ENCODE measurements at places on chromosomes 2 and 18.

DNA sequence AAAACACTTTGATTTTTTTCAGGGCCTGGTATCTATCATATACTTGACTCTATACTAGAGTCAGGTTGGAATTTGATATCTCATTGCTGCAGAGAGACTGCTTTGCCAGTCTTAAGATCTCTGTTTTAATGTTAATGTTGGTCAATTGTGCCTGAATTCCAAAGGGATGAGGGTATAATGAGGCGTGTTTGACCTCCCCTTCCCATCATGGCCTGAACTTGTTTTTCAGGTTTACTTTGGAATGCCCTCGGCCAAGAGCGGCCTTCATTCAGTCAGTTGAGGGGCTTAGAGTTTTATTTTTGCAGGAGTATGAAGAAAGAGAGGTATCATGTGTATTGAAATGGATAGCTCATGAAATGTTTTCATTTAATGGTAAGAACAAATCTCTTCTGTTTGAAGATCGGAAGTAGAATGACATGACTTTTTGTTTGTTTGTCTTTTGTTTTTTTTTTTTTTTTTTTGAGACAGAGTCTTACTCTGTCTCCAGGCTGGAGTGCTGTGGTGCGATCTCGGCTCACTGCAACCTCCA is 119.0 kb downstream of the KIAA1328 start:
- no peak for DNase-seq

DNA sequence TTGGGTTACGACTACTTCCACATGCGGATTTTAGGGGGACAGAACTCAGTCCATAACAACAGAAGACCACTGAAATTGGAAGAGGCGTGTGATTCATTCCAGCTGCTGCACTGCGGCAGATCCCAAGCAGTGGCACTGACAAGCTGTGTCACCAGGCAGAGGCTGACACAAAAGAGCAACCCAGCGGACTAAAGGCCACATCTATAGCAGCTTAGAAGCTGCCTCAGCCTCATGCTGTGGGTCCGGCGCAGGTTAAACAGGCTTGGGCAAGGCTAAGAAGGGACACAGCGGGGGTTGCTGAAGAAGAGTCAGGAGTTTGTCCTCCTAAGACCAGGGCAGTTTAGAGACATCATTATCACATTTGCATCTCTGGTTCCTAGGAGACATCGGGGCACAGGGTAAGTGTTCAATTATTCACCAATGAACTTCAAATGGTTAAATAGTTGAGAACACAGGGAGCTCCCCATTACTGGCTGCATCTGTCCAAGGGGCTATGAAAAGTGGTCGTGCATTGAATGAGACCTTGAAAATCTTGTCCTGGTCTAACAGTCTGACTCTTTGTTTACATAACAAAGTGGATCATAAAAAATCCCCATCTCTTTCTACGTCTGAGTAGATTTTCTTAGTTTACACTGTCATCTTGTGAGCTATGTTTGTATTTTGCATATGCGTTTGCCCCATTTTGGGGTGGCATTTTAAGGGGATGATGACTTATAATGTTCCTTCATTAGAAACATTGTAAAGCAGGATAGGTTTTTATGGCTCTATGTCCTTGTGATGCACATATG is 162.3 kb upstream of the TRIB2 start:
- DNase-seq = no peak

- no peak for DNase-seq
Observed at GRCh38 chr2:230925879-230926765, 1.1 kb upstream of the GPR55 start.

DNA sequence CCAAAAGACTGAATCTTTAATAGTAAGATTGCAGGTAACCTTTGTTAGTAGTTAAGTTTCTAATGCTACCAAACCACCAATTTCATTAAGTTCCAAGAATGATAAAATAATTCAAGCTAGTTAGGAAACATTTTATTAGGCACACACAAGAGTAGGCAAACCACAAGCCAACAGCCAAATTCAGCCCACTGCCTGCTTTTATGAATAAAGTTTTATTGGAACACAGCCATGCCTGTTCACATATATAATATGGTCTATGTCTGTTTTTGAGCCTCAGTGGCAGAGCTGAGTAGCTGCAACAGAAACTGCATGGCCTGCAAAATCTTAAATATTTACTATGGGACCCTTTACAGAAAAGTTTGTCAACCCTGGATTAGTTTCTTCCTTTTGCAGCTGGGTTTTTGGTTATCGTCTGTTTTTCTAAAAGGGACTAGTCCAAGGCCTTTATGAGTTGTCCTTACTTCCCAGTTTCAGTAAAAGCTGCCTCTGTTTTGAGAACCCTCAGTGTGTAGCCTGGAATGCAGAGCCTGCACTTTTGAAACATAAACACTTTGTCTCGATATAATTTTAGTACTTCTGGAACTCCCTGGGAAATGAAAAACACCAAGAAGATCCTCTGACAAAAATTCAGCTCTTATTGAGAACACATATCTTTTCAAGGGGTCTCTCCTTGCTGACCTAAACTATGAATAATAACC is 39.1 kb downstream of the FRZB start:
- DNase-seq = no peak

- no peak for DNase-seq
Observed at GRCh38 chr2:127887082-127887775, 1.5 kb upstream of the AMMECR1L start.

- no peak for DNase-seq
Observed at GRCh38 chr2:230346921-230347533, 20.0 kb downstream of the SP140L start.

- DNase-seq = no peak
Observed at GRCh38 chr2:15367205-15367604, 193.9 kb downstream of the NBAS start.

DNA sequence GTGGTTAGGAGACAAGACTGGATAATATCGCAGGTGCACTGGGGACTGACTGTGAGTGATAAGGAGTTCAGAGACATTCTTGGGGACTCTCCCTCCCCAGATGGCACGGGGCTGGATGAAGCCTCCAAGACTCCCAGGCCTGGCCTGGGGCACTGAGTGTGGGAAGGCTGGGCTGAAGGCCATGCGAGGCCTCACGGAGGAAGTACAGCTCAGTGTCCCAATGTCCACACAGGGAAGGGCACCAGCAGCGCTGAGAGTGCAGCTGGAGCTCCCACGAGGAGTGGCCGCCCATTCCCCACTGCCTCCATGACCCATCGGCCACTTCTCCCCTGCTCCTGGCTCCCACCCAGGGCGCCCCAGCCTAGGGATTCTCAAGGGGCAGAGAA is 6.5 kb downstream of the MFSD2B start:
- DNase-seq = no peak

GRCh38 chr18:25457601-25458000 is 105.6 kb upstream of the ZNF521 start:
- no peak for DNase-seq

GRCh38 chr2:30706534-30707303 is 100.5 kb downstream of the CAPN13 start:
- peak; percentile 20 for DNase-seq

DNA sequence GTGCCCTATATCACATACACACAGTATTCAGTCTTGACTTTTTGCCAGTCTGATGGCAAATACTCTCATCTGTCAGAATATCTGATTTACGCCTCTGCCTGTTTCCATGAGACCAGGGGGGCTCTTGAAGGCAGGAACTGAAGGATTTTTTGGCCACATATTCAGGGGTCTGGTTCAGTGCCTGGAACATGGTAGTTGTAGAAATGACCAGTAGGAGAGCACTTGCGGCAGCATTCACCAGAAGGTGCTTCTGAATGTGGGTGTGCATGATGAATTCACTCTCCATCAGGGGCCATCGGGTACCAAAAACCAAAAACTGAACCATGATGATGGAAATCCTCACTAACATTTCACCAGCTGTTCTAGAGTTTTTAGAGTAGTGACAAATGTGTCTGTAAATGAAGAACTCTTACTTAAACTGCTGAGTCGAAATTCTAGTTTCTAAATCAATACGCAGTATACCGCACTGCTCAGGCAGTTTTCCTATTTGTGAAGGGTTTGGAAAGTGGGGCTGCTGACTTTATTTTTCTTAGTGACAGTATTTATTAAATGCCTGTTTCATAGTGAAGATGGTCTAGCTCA is 54.6 kb downstream of the MERTK start:
- no peak for DNase-seq

DNA sequence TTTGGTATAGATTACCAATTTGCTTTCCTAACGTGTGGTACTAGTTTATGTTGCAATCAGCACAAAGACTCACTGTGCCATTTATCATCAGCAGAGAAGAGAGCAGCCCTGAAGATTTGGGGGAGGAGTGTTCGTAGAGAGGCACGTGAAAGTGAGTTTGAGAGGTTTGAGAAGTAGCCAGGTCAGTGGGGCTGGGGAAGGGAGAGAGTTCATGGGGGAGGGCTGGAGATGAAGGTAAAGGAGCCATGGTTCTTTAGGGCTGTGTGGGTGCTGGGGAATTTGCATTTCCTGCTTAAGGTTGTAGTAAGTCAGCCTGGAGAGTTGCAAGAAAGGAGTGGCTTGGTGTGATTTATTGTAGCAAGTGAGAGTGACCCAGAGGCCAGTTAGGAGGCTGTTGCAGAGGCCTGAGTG is 172.1 kb downstream of the NEDD4L start:
- no peak for DNase-seq

DNA sequence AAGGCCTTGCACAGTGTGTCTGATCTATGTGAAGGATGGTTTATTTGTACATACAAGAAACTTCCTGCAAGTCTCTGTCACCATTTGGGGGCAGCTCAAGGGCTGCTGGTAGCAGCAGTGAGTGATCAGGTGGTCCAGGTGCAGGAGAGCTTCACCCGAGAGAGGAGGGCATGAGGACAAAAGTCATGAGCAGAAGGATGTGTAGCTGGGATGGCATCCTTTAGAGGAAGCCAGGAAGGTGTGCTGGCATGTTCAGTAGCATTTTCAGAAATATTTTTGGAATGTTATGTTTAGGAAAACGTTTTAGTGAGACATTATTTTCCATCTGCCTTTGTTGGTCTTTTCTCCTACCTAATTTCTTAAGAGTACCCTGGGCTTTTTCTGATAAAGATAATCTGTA is 31.9 kb downstream of the VWA3B start:
- DNase-seq = no peak

GRCh38 chr2:152454960-152455359 is 120.0 kb downstream of the FMNL2 start:
- DNase-seq = no peak

- no peak for DNase-seq
Observed at GRCh38 chr2:190119257-190119656, 56.7 kb upstream of the MSTN start.

DNA sequence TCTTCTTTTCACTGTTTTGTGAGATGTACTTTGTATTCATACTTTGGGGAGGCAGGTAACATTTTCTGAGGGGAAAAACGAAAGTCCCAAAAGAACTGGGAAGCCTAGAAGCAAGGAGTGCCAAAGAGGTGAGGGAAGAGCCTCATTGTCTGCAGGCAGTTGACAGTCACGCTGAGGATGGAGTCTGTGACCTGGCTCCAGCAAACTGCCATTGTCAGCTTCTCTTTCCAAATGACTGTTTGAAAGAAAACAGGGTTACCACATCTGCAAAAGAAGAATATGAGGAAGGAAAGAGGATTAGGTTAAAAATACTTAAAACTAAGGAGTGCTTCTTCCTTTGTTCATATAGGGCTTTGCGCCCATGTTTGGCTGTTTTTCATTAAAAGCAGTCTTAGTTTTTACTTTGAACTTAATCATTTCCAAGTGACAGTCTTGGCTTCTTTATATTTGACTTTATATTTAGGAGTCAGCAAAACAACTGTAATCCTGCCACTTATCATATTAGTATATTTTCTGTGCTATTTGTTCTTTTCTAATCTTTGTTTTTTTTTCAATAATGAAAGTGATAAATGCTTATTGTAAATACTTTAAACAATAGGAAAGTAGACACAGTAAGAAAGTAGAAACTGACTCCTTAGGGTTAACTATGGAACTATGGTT is 35.0 kb downstream of the CERS6 start:
- DNase-seq = no peak

- no peak for DNase-seq
Observed at GRCh38 chr2:12684471-12684936, 32.2 kb upstream of the TRIB2 start.

- DNase-seq = no peak
Observed at GRCh38 chr2:232588680-232589585, 38.4 kb downstream of the EIF4E2 start.

- DNase-seq = no peak
Observed at GRCh38 chr2:102061962-102062795, 70.4 kb downstream of the IL1R2 start.

- DNase-seq = no peak
Observed at GRCh38 chr2:234165421-234165820, 114.9 kb downstream of the SPP2 start.

GRCh38 chr2:216768908-216769411 is 73.6 kb upstream of the IGFBP5 start:
- DNase-seq = no peak

DNA sequence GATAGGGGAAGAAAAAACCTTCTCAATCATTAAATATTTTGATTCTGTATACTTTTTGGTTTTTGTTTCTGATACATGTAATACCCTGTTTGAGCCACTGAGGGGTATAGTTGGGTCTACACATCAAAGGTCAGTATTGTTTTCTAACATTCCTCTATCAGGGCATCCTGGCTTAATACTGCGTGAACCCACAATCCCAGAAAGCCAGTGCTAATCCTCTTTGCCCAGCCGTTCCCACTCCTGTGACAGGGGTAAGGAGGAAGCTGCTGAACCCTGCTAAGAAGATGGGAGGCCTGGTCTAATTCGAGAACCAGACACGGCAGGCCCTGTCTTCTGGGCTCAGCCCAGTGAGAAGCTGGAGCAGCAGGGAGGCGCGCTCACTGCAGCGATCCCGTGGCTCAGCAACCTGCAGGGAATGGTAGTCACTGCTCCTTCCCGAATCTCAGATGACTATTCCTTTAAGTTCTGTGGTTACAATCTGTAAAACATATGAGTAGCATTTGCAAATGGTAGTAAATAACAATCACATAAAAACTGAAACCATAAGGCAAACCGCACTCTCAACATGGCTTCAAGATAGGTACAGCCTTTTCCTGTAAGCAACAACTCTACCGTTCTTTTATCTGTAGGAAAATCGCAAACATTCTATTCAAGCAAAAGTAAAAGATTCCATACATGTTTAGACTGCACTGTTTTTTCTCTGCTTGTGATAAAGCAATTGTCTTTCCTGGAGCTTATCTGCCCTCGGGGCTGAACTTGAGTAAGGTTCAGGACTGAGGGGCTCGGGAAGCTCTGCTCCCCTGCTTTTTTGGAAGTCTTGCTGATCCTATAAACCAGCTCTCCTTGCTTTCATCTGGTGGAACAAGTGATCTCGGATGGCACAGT is 87.0 kb downstream of the EPB41L3 start:
- no peak for DNase-seq

- no peak for DNase-seq
Observed at GRCh38 chr2:137748533-137748932, 215.7 kb upstream of the HNMT start.

- no peak for DNase-seq
Observed at GRCh38 chr2:108459441-108459840, 10.4 kb downstream of the GCC2 start.

- DNase-seq = no peak
Observed at GRCh38 chr2:201852462-201852861, 46.1 kb downstream of the CDK15 start.

GRCh38 chr2:177598326-177599138 is 206.0 kb downstream of the AGPS start:
- DNase-seq = no peak

- DNase-seq = no peak
Observed at GRCh38 chr2:221444106-221444505, 128.0 kb downstream of the EPHA4 start.

- DNase-seq = no peak
Observed at GRCh38 chr2:7427293-7428060, 510.3 kb downstream of the RNF144A start.

Measured in stimulated activated CD4-positive, alpha-beta T cell treated with anti-CD3 and anti-CD28 coated beads, TNF-alpha, amount 100 ng/mL, for 1 hour (primary cell).